ENCODE measurements at places on chromosomes 2 and 18. TPM values are rescaled to one million over a fixed set of nuclear protein-coding genes. Genes with fewer than 3 reads are reported as not detected.
A peak's percentile ranks its signal among the peaks of the same experiment; 100 is the strongest.

The IL37 gene
- not detected for total RNA-seq

- no peak for DNase-seq
- no peaks in the 10 kb centered on the region for H3K4me1 ChIP-seq
- H3K27ac ChIP-seq, result no peak overlapping the region
- H3K27me3 ChIP-seq, result no peaks in the 10 kb centered on the region
- no peak overlapping the region for H3K4me3 ChIP-seq
These were observed 163.0 kb upstream of the SPHKAP start for GRCh38 chr2:228344531-228344930.

- H3K27me3 ChIP-seq, result no peaks in the 10 kb centered on the region
- no peaks in the 10 kb centered on the region for H3K36me3 ChIP-seq
- no peak overlapping the region for H3K4me3 ChIP-seq
- no peak for DNase-seq
- H3K4me1 ChIP-seq, result peaks cover 3% of the 10 kb centered on the region
These were observed 555.8 kb upstream of the ID2 start for GRCh38 chr2:8125741-8126711.

The CHRND gene
- total RNA-seq, result not detected

DNA sequence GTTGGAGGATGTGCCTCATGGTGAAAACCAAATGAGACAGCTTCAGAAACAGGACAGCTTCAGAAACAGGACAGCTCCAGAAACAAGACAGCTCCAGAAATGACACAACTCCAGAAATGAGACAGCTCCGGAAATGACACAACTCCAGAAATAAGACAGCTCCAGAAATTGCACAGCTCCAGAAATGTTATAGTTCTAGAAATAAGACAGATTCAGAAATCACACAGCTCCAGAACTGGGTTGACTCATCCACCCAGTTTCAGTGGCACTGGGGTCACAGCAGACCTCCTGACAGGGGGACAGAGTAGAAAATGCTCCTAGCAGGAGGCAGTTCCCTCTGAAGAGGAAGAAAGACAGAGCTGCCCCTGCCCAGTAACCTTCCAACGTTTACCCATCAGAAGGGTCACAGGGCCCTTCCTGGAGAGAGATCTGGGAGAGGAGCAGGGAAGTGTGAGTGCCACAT lies 26.9 kb upstream of the COL6A3 start:
- no peak overlapping the region for H3K27ac ChIP-seq
- H3K4me1 ChIP-seq, result peaks cover 19% of the 10 kb centered on the region
- H3K4me3 ChIP-seq, result no peak overlapping the region

GRCh38 chr2:240993446-240994170 lies 4.8 kb upstream of the SNED1 start:
- H3K27me3 ChIP-seq, result no peaks in the 10 kb centered on the region
- peaks cover 77% of the 10 kb centered on the region for H3K4me1 ChIP-seq
- H3K36me3 ChIP-seq, result no peaks in the 10 kb centered on the region
- H3K27ac ChIP-seq, result peak overlapping the region; percentile 92

DNA sequence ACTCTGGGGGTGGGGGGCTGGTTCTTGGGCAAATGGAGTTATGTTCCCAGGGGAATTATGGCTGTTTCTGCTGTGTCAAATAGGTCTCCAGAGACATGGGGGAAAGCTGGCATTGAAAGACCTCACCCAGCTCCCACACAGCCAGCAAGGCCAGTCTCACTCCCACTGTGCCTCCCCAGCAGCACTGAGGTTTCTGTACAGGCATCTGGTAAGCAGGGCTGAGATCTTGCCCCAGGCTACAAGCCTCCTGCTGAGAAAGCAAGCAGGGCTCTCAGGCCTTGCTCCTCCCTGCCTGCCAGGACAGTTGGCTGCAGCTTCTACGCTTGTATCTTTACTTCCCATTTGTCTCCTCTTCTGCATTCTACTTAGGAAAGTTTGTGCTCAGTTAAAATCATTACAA lies 50.5 kb upstream of the FHOD3 start:
- no peak overlapping the region for H3K4me3 ChIP-seq
- no peaks in the 10 kb centered on the region for H3K36me3 ChIP-seq
- DNase-seq, result no peak
- no peak overlapping the region for H3K27ac ChIP-seq
- H3K27me3 ChIP-seq, result no peaks in the 10 kb centered on the region

All from ascending aorta (tissue), 2 donors.